ENCODE measurements at places on chromosomes 6 and 20. TPM values are rescaled to one million over a fixed set of nuclear protein-coding genes. Genes with fewer than 3 reads are reported as not detected.

Gene RNF39
- 0.33 TPM for polyA plus RNA-seq

Gene MEP1A
- not detected for polyA plus RNA-seq

Gene ECT2L
- 0.27 TPM for polyA plus RNA-seq

Gene TRIM15
- not detected for polyA plus RNA-seq

Gene GPR6
- not detected for polyA plus RNA-seq

Gene NR2E1
- not detected for polyA plus RNA-seq

Gene SLC35D3
- not detected for polyA plus RNA-seq

Gene SLC32A1
- polyA plus RNA-seq: not detected

Gene BPI
- not detected for polyA plus RNA-seq

Gene MAPK13
- polyA plus RNA-seq: 51.4 TPM

Gene PCMT1
- polyA plus RNA-seq: 132 TPM

Gene PNLDC1
- polyA plus RNA-seq: not detected

Gene SLC2A10
- not detected for polyA plus RNA-seq

Gene DDX27
- 67.6 TPM for polyA plus RNA-seq

Gene NKX2-4
- not detected for polyA plus RNA-seq

Gene HEY2
- polyA plus RNA-seq: 0.14 TPM

Gene FRMD1
- polyA plus RNA-seq: not detected

Gene TMEM244
- polyA plus RNA-seq: not detected

Gene MRPS10
- polyA plus RNA-seq: 41.0 TPM

Gene CGA
- not detected for polyA plus RNA-seq

Gene OPN5
- polyA plus RNA-seq: not detected

Gene TRIM40
- not detected for polyA plus RNA-seq

Gene GNMT
- polyA plus RNA-seq: not detected

Gene SNTA1
- polyA plus RNA-seq: 7.2 TPM

Gene SLC26A8
- polyA plus RNA-seq: not detected

Gene CLPSL1
- not detected for polyA plus RNA-seq

Gene CDK19
- 1.3 TPM for polyA plus RNA-seq

Gene EGFL8
- polyA plus RNA-seq: 0.86 TPM

Gene ZNF311
- polyA plus RNA-seq: 0.08 TPM

Gene PI3
- not detected for polyA plus RNA-seq

Gene CLPSL2
- not detected for polyA plus RNA-seq

Gene OXT
- 1.2 TPM for polyA plus RNA-seq

Gene UNC5CL
- 0.98 TPM for polyA plus RNA-seq

Gene TBXT
- polyA plus RNA-seq: not detected

Gene ADGRB3
- not detected for polyA plus RNA-seq

Gene IRF4
- 3.2 TPM for polyA plus RNA-seq

Gene RSPO4
- not detected for polyA plus RNA-seq

Gene HLA-DRB5
- 0.20 TPM for polyA plus RNA-seq

Gene THEMIS
- 110 TPM for polyA plus RNA-seq

Gene MICA
- 4.3 TPM for polyA plus RNA-seq

Gene MBOAT1
- 1.0 TPM for polyA plus RNA-seq

Gene RPN2
- polyA plus RNA-seq: 281 TPM

Gene PLN
- polyA plus RNA-seq: 0.09 TPM

Gene BIRC7
- polyA plus RNA-seq: not detected

Gene HCK
- 0.46 TPM for polyA plus RNA-seq

Gene MOG
- not detected for polyA plus RNA-seq

Gene C4B
- polyA plus RNA-seq: 0.59 TPM

Gene MAN1A1
- polyA plus RNA-seq: 5.4 TPM

Gene CALHM4
- polyA plus RNA-seq: not detected

Gene PLCB4
- polyA plus RNA-seq: not detected

Gene EDN1
- polyA plus RNA-seq: not detected

Gene HLA-DMA
- 19.3 TPM for polyA plus RNA-seq

Gene RIPPLY2
- not detected for polyA plus RNA-seq

Gene TRAPPC3L
- not detected for polyA plus RNA-seq

Gene TNNC2
- polyA plus RNA-seq: not detected

Gene BTN1A1
- not detected for polyA plus RNA-seq

Gene SNAP91
- polyA plus RNA-seq: not detected

Gene BPIFB2
- not detected for polyA plus RNA-seq

Data from naive thymus-derived CD4-positive, alpha-beta T cell (primary cell).